AG04450 (cell line): ENCODE measurements at places on chromosomes 16 and 17.

- DNase-seq, result no peak
Measured at GRCh38 chr17:35934760-35935159, 4.2 kb upstream of the RDM1 start.

DNA sequence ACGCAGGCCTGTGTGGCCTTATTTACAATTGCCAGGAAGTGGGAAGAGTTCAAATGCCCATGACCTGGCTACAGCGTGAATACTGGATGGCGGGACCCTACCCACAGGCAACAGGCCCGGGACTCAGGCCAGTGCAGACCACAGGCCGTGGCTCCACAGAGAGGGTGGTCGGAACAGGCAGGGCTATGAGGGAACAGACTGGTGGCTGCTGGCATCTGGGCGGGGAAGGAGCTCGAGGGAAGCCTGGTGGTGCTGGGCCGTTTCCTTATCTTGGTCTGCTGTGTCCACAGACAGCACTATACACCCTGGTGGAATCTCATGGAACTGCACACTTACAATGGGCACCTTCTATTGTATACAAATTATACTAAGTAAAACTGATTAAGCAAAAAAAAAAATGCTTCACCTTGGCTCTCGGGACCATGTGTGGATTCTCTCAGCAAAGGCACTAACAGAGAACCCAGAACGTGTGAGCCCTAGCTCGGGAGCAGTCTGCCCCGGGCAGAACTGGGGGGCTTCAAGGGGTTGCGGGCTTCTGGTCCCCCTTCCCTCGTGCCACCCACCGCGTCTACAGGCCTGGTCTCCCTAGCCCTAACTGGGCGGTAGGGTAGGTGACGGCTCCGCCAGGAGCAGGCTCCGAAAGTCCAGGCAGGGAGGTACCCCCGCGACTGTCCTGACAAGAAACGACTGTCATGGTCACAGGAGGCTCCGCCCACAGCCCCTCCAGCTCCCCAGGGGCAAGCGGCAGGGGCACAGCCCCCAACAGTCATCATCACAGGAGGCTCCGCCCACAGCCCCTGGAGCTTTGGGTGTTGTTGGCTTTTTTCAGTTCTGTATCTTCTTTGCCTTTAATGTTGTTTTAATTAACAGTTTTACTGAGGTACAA is 21.8 kb downstream of the CEP131 start:
- peak; percentile 42 for DNase-seq

- no peak for DNase-seq
Measured at GRCh38 chr17:65191811-65192740, 54.9 kb downstream of the RGS9 start.

DNA sequence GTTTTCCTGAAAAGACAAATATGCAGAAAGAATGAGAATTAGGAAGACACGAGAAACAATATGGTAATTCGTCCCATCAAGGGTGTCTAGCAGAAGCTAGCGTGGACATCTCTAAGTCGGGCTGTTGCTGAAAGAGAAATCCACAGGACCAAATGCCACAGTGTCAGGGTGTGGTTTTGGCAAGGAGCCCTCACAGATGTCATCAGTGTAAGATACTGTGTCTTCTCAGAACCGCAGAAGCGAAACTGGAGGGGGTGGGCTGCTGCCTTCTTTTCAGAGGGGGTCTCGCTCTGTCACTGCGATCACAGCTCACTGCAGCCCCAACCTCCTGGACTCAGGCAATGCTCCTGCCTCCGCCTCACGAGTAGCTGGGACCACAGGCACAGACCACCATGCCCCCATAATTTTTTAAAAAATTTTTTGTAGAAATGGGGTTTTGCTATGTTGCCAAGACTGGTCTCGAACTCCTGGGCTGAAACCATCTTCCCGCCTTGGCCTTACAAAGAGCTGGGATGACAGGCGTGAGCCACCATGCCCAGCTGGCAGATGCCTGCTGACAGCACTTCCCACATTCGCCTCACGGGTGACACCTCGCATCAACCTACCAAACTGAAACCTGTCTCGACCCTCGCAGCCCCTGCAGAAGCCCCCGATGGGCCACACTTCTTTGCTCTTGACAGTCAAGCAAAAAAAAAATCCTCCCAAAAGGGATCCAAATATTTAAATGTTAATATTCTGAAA is 26.2 kb downstream of the TRAP1 start:
- DNase-seq, result no peak

DNA sequence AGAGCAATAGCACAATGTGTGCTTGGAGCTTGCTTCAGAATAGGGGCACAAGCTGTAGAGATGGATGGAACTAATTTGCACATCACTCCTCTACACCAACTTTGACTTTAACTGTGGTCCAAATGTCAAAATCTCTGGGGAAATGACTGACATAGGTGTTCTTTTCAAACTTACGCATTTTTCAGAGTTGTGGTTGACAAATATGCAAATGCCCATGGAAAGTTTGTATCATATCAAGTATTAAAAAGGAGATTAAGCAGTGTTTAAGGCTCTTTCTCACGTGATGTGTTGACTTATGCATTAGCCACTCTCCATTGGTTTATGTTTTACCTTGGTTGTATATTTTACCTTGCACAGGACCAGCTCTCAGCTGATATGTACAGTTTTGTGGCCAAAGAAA is 77.1 kb downstream of the ELAC2 start:
- DNase-seq, result no peak

DNA sequence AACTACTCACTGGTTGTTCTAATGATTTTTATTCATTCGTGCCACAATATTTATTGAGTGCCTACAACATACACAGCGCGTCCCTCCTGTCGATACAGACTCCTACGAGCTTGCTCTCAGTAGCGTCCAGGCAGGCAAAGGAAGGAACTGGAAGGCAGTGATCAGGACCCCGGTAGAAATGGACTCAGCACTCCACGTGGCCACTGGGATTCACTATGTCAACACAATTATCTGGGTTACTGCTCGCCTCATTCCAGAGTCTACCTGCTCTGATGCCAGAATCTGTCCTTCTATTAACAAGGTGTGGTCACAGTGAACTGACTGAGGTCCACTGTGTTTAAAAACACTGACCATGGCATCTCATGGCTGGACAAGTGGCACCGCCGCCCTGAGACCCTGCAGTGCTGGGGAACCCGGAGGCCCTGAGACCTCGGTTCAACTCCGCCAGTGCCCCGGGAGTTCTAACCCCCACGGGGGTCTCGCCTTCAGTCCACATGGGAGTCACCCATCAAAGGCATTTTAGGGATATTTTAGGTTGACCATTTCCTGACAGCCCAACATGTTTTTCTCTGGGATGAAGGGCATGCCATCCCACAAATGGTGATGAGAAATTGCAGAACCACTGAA is 71.4 kb downstream of the ZFHX3 start:
- no peak for DNase-seq

- DNase-seq, result no peak
Measured at GRCh38 chr16:72277749-72278148, 105.8 kb upstream of the PMFBP1 start.

- no peak for DNase-seq
Measured at GRCh38 chr17:49495842-49496182, 719 bp downstream of the NGFR start.

- no peak for DNase-seq
Measured at GRCh38 chr16:72228014-72228413, 56.1 kb upstream of the PMFBP1 start.

DNA sequence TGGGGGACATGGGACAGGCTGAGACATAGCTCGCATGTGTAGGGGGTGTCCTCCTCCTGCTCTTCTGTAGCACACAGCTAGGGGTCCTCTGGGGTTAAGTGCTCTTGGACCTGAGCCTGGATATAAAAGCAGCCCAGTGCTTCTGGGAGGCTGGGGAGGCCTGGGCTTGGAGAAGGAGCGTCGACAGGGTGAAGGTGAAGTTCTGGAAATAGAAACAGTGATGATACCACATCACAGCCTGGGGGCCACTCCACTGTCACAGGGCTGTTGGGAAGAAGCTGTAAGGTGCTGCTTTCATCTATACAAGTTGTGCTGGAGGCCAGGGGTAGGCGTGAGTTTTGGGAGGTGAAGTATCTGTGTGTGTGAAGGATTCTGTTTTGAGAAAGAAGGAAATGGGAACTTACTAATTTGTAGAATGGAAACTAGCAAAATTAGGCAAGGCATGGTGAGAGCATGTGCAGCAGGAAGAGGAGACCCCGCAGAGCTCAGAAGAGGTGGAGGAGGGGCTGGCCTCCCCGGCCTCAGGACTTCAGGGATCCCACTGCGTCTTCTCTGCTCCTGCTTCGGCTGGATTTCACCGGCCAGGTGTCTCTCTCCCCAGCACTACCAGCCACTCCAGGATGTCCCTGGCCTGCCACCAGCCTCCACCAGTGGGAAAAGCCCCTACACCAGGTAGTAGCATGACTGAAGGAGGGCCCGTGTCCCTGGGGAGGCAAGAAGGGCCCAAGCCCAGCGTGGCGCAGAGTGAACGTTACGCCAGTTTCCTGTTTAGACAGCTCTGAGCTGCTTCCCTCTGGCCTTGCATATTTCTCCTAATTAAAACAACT is 19.4 kb downstream of the PLCG2 start:
- DNase-seq, result no peak

DNA sequence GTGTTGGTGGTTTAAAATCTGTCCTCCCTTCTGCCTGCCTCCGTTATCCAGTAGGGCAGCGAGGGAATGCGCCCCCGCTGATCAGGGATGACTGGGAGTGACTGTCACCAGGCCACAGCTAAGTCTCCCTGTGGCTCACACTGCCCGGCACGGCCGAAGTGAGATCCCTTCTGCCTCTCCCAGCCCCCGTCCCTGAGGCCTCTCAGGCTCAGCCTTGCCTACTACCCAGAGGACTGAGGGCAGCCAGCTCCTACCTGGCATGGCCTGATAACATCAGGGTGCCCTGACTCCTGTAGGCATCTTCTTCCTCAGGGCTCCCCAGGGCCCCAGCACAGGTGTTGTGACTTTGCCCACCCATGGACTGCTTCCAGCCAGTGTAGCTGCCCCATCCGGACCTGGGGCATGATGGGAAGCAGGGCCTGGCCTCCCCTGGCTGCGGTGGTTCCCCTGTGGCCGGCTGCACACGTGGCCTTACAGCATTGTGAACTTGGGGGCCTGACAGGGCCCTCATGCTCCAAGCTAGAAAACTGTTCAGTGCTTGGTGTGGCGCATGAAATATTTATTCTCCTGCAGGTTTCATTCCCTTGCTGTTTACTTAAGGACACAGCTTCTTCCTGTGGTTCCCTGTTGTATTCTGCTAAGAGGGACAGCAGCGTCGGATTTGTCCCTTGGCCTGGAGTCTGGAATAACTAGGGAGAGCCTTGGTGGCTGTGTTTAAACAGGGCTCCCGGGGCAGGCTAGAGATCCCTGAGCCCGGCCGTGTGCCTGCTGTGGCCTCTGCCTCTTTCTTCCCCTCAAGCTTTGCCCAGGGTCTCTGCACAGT is 30.0 kb downstream of the GINS2 start:
- no peak for DNase-seq

DNA sequence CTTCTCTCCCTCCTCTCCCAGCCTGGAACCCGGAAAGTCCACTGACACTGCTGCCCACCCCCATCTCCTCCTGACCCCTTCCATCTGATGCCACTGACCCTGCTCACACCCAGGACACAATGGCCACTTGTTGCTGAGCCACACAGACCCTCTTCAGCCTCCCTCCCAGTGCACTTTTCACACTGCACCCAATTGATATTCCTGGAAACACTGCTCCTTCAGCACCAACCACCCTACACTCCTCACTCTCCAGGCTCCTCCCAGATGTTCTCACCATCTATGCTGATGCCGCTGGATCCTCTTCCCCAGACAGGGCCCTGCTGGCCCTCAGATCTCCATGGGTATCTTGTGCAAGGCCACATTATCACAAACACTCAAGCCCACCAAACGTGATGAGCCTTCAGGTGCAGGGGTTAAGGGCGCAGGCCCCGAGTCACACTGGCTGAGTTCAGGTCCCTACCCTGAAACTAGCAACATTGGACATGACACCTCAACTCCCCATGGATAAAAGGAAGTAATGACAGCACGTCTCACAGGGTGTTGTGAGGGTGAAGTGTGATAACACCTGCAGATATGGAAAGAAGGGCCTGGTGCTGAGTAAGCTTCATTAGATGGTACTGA is 238.1 kb downstream of the ZNF423 start:
- no peak for DNase-seq

GRCh38 chr16:9395958-9396359 is 304.5 kb downstream of the HAPSTR1 start:
- DNase-seq, result no peak

DNA sequence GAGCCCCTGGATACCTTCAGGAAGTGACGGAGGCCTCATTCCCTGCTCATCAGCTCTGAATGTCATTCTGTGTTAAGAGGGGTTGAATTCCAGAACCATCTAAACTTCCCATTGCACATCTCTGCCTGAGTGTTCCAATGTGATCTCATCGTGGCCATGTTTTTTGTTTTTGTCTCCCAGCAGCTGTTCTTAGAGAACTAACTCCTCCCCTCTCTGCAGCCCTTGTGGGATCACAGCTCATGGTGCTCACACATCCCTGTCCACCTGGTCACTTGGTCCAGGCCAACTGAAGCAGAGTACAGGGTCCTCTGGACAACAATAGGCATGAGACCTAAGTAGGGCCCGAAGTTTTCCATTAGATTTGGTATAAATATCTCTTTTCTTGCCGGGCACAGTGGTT is 6.0 kb upstream of the SYT17 start:
- no peak for DNase-seq

DNA sequence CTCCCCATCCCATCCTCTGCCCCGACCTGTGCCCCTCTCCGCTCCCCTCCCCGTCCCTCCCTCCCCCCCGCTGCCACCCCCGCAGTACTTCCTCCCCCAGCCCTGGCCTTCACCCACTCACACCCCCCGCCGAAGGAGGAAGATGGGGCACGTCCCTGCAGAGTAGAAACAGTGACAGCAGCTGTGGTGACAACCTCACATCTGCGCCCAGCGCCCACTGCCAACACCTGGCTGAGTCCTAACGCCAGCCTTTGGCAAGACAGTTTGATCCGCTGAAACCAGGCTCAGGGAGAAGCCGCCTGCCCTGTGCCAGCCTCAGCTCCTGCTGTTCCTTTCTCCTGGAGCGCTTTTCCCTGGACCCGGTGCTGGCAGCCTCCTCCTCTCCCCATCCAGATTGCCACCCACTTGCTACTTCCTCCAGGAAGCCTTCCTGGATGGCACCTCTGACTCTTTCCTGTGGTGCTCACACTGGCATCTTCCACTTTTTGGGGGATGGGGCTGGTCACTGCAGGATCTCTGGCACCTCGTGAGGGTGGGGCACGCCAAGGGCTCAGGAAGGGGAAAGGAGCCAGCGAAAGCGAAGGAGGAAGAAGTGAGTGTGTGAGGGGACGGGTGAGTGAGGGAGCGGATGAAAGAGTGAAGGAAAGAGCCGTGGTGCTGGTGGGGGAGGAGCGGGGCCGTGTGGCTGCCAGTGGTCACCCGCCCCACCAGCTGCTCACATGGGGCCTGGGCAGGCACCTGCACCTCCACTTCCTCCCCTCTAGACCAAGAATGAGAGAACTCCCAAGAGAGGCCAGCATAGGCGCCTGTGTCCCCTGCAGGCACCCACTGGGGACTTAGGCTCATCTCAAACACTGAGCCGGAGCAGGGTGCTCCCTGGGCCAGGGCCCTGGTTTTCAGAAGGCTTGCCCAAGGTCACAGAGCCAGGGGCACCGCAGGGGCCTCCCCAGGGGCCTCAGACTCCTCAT is 27.0 kb downstream of the ZFPM1 start:
- DNase-seq, result no peak

GRCh38 chr16:78732696-78733095 is 633.2 kb downstream of the WWOX start:
- no peak for DNase-seq
